ENCODE measurements at places on chromosomes 6 and 20.

DNA sequence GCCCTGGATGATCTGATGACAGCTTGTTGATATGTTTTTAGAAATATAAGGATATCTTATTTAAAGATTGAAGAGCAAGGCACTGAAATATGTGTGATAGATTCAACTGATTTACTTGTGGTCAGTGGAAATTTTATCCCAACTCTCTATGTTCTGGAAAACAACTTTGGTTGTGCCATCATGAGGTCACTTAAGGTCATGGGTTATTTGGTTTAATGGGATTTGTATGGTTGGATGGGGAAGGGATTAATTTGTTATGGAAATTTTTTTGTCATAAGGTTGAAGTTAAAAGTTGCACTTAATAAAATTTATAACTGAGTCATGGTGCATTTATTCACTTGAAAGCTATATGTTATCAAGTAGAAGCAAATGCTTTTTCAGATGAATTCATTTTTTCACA, 214.3 kb upstream of the LAMP5 start:
- no peak for DNase-seq

- no peak for DNase-seq
These were observed 40.6 kb upstream of the ECHDC1 start for GRCh38 chr6:127383988-127384387.

- no peak for DNase-seq
These were observed 165.9 kb upstream of the KCNK16 start for GRCh38 chr6:39488255-39488879.

DNA sequence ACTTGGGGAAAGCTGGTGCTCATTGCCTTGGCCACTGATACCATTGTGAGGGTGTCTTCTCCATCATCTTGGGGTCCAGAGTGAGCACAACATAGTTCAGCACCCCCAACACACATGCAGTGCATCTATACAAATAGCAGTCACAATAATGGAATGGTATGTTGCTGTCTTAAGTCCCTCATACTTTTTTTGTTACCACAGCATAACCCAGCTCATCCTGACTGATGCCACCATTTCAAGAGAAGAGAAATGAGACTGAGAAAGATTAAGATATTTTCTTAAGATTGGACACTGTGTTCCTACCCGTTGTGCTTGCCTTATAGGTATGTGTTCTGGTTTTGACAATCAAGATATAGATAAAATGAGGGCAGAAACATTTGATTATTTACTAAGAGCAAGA, 15.6 kb downstream of the CST4 start:
- DNase-seq = no peak

GRCh38 chr20:6892724-6893123, 125.2 kb downstream of the BMP2 start:
- DNase-seq = no peak

DNA sequence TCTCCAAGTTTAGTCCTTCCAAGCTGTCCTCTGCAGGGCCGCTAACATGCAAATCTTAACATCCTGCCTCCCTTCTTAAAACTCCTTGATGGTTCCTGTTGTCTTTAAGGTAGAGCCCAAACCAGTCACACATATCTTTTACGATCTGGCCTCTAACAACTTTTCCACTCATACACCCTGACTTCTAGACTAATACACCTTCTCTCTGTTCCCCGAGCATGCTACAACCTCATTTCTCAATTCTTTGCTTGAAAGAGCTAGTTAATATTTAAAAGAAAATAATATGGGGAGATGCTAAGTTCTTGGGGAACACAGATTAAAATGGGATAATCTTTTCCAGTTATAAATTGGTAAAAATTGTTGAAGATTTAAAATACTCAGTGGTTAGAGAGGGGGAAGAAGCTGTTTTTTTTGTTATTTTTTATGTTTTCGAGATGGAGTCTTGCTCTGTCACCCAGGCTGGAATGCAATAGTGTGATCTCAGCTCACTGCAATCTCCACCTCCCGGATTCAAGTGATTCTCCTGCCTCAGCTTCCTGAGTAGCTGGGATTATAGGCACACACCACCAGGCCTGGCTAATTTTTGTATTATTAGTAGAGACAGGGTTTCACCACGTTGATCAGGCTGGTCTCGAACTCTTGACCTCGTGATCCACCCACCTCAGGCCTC, 250.7 kb downstream of the MAFB start:
- DNase-seq = no peak

GRCh38 chr6:152004896-152005295, 197.4 kb downstream of the ESR1 start:
- DNase-seq = no peak

GRCh38 chr6:41677124-41677921, 39.1 kb downstream of the MDFI start:
- DNase-seq = no peak

DNA sequence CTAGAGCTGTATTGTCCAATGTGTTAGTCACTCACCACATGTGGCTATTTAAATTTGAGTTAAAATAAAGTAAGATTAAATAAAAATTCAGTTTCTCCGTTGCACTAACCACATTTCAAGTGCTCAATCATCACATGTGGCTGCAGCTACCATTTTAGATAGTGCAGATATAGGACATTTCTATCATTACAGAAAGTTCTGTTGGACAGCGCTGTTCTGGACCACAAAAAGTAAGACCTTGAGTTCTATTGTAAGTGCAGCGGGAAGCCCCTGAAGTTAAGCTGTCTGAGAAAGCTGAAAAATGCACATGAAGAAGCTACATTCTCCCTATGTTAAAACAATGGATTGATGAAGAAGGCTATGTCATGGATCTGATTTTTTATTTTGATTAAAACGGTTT, 1.1 kb downstream of the ORC3 start:
- no peak for DNase-seq

DNA sequence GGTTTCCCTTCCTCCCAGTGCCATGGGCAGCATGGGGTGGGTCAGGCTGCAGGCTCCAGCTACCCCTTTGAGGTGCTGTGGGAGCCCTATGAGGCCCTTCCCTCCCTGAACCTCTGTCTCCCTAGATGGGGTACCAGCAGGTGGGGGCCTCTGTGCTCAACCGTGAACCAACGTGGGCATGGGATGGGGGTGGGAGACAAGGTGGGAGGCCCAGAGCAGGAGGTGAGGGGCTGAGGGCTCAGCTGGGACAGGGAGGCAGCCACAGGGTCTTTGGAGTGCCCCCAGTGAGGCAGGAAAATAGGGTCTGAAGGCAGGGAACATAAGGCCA, 33.3 kb downstream of the SUN5 start:
- DNase-seq = no peak

DNA sequence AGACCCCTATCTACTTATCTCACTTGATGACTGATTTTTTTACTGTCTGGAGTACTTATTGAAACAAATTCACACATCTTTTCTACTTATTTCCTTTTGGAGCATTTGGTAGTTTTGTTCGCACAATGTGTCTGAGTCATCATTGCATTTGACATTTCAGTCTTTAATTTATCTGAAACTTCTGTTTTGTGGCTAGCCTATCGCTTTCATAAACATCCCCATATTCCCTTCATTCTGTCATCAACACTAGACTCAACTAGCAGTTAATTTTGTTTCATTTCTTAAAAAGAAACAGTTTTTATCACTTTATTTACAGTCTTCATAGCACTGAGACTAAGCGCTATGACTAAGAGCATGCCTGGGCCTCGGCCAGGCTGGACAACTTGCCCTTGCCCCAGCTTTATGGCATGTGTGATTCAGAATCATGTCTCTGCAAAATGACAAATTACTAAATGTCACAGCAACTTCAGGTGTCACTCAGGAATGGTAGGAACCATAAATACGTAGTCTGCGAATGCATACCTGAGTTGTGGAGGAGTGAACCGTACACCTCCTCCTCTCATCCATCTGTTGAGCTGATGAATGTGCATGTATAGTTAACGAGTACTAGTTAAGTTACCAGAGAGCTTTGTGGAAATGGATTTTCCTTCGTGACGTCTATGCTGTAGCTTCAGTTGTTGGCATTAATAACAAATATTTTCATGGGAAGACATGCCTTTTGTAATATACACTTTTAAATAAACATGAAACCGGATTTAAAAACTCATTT, 16.2 kb downstream of the L3MBTL3 start:
- no peak for DNase-seq

DNA sequence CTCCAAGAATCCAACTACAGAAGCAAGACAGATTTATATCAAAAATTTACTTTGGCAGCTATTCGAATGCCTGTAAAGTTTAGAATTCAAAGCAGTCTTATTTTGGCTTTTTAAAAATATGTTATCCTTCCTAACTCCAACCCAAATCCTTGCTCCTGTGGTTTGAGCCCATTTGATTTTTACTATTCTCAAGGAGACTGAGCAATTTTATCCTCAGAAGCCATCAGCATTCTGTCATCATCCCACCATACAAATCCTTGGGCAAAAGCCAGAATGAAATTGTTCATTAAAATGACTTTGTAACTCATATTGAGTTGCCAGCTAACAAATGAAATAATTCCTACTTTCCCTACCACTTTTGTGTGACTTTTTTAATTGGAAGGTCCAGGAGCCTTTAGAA, 392.8 kb downstream of the ADGRB3 start:
- DNase-seq = no peak

DNA sequence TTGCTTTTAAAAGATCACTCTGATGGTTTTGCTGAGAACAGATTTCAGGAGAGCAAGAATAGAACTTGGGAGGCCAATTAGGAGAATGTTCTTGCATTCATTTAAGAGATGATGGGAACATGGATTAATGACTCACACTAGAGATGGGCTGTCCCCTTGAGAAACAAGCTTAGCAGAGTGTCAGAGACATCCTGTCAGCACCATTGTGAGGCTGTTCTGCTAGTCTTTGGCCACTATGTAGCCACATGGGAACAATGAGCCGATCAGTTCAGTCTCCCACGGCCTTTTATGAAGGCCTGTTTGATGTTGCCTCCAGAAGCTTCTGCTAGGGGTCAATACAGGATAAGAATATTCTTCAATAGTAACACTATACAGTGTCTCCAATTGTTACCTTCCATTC, 113.0 kb upstream of the EYA4 start:
- no peak for DNase-seq

DNA sequence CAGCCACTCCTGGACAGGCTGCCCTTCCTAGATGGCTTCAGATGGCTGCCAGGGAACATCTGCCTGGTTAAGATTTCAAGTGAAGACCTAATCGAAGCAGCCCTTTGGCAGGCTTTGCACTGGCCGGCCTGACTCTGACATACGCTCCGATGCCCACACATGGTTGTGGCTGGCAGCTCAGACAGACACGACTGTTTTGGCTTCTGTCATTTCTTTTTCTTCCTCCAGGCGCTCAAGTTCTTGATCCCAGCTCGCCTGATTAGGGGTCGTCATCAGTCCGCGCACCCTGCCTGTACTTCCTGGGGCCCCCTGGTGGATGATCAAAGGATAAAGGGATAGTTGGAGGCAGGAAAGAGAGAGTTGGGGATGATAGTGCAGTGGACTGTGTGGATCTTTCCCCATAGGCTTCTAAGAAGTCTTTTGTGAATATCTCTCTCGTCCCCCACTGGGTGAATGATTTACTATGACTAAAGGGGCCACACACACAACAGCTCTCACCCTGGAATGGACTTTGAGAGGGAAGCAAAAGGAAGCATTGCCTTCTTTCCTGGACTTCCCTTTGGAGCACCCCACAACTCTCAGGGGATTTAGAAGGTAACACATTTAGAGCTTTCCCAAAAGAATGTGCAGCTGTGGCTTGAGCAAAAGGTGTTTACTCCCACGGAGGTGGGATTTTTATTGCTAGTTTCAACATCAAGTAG, 21.4 kb upstream of the TRAM2 start:
- no peak for DNase-seq

- DNase-seq = no peak
These were observed 177.5 kb upstream of the CST7 start for GRCh38 chr20:24771542-24772061.

- no peak for DNase-seq
These were observed 20.4 kb upstream of the RAB23 start for GRCh38 chr6:57242505-57242904.

DNA sequence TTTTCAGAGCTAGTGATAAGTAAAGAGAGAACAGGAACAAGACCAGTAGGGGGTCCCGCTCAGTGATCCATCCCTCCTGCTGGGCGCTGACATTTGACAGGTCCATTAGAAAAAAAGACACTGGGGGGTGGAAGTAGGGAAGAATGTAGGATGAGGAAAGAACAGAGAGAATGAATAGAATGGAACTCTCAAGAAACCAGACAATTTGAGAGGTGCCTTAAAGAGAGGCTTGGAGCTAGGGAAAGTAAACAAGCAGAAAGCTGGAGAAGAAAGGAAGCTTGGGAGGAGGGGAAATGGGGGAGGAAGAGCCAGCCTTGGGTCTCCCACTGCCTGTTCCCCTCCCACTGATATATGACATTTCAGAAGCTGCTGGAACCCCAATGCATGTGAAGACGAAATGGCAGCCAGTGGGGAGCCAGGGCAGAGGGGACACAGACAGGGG, 8.4 kb downstream of the GABBR1 start:
- DNase-seq = no peak

DNA sequence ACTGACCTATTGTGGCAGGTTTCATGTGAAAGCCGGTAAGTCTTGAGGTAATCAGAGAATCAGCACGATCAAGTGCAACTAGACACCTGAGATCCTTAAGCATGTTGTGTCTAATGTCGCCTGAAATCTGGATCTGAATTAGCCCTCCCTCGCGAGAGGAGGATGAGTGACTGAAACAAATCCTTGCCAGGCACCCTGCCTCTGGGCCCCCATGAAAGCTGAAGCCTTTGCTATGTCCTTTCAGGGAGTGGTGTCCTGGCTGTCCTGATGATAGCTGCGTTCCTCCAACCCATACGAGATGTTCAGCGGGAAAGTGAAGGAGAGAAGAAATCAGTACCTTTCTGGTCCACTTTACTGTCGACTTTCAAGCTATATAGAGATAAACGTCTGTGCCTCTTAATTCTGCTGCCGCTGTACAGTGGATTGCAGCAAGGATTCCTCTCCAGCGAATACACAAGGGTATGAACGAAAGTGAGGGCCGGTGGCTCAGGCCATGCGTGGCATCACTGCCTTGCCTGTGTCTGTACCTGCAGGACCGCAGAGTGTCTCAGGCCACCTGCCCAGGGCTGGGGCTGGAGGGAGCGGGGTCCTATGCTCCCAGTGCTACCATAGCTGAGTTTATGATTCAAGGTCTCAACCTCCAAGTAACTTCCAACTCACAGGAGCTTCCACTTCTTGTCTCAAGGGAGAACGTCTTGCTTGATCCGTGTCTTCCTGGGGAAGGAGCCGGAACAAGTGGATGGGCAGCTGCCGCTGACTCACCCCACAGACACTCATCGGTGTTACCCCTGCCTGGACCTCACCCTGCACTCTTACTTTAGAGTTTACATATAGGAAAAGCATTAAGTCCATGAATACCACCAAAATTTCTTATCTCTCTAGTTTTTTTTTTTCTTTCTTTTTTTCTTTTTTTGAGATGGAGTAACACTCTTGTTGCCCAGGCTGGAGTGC, 12.8 kb downstream of the UNC93A start:
- no peak for DNase-seq

- DNase-seq = no peak
These were observed 5.6 kb downstream of the MDFI start for GRCh38 chr6:41643899-41644269.

GRCh38 chr6:117933471-117933870, 26.4 kb downstream of the SLC35F1 start:
- DNase-seq = no peak

Measured in CD4-positive, alpha-beta memory T cell (primary cell).